Pancreas (tissue), 10 donors: ENCODE measurements at places on chromosomes 7 and 10. TPM values are rescaled to one million over a fixed set of nuclear protein-coding genes. Genes with fewer than 3 reads are reported as not detected.

VWC2 gene
- not detected for polyA plus RNA-seq

SNX10 gene
- polyA plus RNA-seq: 5.0 TPM

DPP6 gene
- 2.2 TPM for polyA plus RNA-seq

TMEM273 gene
- polyA plus RNA-seq: 5.5 TPM

MYPN gene
- 0.16 TPM for polyA plus RNA-seq

DNA sequence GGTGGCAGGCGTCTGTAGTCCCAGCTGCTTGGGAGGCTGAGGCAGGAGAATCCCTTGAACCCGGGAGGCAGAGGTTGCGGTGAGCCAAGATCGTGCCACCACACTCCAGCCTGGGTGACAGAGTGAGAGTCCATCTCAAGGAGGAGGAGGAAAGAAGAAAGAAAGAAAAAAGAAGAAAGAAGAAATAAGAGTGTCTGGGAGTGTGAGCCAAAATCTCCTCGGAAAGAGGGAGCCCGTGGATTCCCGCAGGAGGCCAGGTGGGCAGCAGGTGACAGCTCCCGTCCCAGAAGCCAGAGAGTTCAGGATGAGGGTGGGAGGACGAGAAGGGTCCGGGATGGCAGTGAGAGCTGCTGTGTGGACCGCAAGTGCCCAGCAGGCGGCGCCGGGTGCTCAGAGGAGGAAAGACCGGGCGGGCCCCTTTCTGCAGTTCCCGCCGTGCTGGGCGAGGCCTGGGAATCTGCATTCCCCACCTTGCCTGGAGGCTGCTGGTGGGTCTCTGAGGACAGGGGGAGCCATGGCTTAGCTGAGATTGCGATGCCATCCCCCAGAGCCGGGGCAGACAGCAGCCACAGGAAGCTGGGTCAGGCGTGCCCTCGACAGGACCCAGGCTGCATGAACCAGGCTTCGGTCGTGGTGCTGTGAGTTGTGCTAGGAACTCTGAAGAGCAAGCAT is 17.1 kb upstream of the AMZ1 start:
- DNase-seq: peak; percentile 55

GRCh38 chr10:45373576-45374349 is at the start of gene ALOX5:
Gene ALOX5 (plus strand): TSS chr10:45374216. CDS start chr10:45374280, 64 bp downstream.
- peak; percentile 92 for DNase-seq

GRCh38 chr7:13290975-13291374 is 603.5 kb downstream of the ARL4A start:
- no peak for DNase-seq

- DNase-seq: no peak
These were observed 55.0 kb upstream of the VWDE start for GRCh38 chr7:12458520-12459131.

DNA sequence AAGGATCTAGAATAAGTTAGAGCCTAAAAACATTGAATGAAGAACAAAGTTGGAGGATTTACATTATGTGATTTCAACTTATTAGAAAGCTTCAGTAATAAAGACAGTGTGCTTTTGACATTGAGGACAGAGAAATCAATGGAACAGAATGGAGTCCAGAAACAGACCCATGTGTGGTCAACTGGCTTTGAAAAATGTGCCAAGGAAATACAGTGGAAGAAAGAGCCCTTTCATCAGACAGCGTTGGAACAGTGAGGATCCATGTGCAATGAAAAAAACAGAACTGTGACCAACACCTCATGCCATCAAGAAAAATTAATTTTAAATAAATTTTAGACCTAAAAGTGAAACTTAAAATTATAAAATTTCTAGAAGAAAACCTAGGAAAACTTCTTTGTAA is 50.6 kb upstream of the LRRC18 start:
- DNase-seq: no peak

GRCh38 chr7:47741984-47742383 is 160.1 kb upstream of the TNS3 start:
- no peak for DNase-seq

GRCh38 chr10:46555366-46555712 is 1.1 kb downstream of the GPRIN2 start:
- no peak for DNase-seq

DNA sequence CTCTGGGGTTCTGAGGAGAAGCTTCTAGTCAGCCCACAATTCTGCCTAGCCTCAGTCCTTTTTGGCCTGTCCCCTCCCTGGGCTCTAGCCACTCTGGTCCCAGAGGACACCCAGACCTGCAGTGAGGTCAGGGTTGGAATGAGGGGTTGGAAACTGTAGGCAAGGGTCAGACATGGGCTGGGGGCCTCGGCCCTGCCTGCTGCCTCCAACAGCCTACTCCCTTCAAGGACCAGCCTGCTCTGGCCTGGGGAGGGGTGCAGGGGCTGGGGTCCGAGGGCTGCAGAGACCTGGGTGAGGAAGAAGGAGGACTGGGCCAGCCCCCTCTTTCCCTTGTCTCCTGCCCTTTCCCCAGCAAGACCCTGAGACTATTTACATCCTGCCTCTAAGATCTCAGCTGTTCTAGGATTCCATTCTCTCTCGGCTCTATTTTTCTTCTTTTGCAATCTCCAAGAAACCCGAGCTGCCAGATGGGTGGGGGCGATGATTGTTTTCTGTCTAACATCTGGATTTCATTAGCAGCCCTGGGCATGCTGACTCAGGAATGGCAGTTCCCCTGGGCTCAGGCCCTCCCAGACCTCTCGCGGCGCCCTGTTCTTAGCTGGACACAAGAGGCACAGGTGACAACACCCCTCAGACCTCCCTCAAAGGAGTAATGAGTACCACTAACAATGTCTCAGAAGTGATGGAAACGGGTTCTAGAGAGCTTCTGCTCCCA is 23.1 kb downstream of the ZCCHC24 start:
- DNase-seq: no peak

DNA sequence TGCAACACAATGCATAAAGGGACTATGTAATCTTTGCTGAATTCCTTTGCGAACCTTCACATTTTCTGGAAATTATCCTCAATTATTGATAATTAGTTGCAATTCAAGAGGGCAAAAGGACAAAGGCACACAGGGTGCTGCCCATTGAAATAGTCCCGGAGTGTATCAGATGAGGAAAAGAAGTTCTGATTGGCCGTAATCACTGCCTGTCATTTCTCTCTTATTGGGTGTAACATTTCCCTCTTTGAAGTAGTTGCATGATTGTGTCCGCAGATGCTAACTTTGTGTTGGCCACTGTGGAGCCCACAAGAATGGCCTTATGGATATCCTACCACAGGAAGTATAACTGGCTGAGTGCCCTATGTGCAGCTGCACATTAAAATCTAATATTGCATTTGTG is 35.1 kb upstream of the TAS2R16 start:
- DNase-seq: no peak

GRCh38 chr7:31192986-31193385 is 140.9 kb downstream of the ADCYAP1R1 start:
- peak; percentile 52 for DNase-seq

GRCh38 chr7:158955932-158956804 is 99.8 kb downstream of the DYNC2I1 start:
- no peak for DNase-seq

DNA sequence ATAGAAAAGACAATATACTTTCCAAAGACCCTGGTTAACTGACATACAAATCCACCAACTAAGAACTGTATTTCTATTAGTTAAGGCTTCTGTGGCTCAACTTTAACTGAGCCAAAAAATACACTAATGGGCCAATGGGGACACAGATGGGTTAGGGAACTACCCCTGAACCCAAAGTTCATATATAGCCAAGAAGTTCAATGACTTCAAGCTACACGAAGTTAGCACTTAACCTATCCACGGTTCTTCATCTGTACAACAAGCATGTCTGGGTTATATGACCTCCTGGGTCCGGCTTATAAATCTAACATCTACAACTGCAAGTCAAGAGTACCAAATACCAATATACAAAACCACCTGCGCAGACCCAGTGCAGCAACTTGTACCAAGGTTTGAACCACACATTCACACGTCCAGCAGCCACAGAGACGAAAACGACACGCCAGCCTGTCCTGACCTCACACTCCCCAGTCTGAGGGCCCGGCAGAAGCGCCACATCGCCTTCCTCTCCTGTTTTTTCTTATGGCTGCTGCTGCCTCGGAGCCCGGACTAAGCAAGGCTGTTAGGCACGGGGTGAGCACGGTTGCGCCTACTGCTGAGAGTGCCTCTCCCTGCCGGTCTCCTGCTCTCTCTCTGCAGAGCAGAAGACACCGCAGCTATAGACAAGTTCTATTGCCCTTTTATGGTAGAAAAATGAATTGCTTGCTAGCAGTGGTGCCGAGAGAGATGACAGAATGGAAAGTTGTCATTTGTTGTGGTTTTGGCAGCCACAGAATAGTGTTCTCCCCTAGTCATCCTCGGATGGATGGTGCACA is 86.3 kb downstream of the RNF216 start:
- no peak for DNase-seq
